NCI-H1694 treated with DMSO at 0.1 percent for 48 hours (cell line): ENCODE measurements at places on chromosomes 12 and 14.
A peak's percentile ranks its signal among the peaks of the same experiment; 100 is the strongest.

GRCh38 chr12:4270016-4270830 is 3.3 kb upstream of the CCND2 start:
- DNase-seq: no peak

DNA sequence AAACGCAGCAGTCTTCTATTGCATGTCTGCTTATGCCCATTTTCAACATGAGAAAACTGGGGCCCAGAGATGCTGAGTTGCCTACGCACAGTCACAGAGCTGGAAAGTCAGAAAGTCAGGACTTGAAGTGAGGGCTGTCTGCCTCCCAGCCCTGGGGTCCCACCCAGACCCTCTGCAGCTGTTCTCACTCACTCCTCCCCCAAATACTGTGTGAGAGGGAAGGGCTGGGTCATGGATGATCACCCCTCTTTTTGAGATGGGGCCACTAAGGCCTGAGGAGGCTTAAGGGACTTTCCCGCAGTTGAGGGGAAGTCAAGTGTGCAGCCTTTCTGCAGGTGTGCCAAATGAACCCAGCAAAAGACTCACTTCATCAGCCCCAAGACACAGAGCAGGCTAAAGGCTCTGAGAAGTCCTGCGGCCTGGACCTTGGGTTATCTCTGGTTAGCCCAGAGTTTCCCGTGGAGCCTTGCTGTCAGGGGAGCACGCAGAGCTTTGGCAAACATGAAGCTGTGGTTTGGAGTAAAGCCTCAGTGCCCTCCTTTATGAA is 18.7 kb downstream of the DTX1 start:
- no peak for DNase-seq

GRCh38 chr12:108884116-108885012 is 4.5 kb downstream of the DAO start:
- no peak for DNase-seq

- no peak for DNase-seq
Observed at GRCh38 chr14:106610691-106611090, 1084.3 kb downstream of the TMEM121 start.

GRCh38 chr14:49134940-49135339 is 451.2 kb downstream of the RPS29 start:
- DNase-seq: peak; percentile 51

DNA sequence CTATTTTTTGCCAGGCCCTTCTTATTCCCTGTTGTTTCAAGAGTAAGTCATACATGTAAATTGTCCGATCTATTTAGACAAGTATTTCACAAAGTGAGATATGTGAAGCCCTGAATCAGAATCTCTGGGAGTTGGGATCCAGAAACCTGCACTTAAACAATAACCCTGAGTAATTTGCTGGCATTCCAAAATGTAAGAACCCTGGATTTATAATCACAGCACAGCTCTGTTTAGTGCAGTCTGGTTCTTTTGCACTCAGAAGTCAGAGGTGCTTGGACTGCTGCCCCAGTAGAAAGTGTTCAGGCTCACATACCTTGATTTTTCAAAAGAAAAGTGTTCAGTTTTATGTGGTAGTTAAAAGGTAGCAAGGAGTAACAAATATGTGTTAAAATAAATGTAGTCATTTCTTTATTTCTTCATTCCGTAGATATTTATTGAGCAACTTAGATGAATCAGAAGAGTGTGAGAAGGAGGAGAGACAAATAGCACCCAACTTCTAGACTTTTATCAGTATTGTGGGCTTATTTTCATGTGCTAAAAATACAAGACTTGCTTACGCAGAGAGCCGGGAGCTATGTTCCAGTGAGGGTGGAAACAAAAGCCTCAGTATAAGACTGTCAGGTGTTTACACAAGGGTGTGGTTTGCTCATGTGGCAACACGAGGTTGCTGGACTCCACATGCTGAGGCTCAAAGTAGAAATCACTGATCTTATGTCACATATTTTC is 70.1 kb downstream of the SYNE2 start:
- no peak for DNase-seq

DNA sequence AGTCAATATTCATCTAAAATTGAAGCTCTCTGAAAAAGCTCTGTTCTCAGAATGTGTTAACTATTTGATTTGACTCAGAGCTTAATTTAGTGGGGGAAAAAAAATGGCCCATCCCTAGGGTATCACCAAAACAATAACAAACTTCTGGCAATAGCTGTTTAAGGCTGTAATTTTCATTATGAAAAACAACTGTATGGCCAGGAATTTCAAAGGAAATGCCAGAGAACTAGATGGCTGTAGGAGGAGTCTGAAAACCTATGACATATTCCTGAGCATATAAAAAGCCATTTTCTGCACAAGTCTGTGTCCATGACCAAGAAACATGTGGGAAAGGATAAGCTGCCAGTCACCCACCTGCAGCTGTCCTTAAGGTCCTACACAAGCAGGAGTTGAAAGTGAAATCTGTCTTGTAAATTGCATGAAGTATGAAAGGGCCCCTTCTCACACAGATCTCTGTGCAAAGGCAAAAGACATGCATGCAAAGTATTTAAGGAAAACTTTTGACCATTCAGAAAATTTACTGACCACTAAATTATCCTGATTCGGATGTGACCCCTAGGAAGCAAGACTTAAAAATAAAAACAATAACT is 299.1 kb downstream of the BTG1 start:
- DNase-seq: no peak

DNA sequence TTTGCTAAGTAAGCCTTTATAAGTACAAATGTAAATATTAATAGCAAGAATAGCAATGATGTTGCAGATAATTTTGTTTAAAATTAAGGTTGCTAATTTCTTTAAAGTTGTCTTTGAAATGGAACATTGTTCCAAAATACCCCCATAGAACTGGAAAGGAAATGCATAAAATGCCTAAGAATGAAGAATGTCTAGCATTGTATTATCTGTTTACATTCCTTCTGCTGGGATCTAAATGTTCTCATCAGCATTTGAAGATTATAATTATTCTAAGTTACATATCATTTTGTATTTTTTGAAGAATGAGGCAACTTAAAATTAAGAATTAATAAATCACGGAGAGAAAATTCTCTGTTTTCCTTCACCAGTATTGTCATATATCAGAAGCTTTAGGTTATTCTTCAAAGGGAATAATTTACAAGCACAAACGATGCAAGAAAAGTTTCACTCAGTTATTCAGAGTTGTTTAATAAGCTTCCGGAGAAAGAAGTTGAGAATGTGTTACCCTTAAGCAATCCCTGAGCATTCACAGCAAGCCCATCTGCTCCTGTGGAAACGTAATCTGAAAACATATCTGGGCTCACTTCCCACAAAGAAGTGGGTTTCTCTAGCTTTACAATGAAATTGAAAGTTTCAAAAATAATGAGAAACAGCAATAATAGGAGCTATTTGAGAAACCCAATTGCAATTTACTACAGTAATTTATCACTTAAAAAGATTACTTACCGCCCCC is 21.3 kb downstream of the SLC6A15 start:
- no peak for DNase-seq

GRCh38 chr12:118052324-118053070 is 8.5 kb downstream of the WSB2 start:
- no peak for DNase-seq

GRCh38 chr12:70338531-70338930 is 27.6 kb upstream of the KCNMB4 start:
- no peak for DNase-seq

DNA sequence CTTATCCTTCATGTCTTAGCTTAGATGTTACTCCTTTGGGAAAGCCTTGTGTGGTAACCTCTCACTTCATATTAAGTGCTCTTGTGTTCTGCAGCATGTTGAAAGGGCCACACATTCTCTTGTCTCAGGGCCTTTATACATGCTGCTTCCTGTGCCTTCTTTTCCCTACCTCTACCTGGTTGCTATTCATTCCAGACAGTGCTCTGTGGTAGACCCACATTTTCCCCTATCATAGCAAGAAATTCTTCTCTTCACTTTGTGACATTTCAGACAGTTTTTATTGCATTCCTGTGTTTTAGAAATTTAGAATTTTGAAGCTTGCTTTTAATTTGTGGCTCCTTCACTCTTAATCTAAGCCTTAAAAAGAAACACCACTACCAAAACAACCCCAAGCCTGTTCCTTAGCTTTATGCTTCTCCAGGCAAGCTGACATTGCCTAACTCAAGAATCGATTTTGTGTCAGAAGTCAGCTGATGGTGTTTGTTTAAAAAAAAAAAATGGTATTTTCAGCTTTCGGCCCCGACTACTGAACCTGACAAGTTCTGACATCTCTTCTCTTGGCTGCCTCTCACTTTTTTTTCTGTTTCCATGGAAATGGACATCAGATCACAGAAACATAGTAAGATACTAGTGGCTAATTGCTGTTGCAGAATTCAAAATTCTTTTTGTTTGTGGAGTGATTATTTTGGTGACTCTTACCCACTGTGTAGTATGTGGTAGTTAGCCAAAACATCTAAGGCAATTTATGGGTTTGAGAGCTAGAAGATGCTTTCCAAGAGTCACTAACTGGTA is 156.3 kb downstream of the NUBPL start:
- peak; percentile 40 for DNase-seq

GRCh38 chr14:73739174-73739898 is 25.2 kb upstream of the PNMA1 start:
- no peak for DNase-seq

- no peak for DNase-seq
Observed at GRCh38 chr12:94941440-94941862, 62.0 kb downstream of the NDUFA12 start.

- DNase-seq: no peak
Observed at GRCh38 chr12:76180401-76181277, 96.2 kb upstream of the NAP1L1 start.

DNA sequence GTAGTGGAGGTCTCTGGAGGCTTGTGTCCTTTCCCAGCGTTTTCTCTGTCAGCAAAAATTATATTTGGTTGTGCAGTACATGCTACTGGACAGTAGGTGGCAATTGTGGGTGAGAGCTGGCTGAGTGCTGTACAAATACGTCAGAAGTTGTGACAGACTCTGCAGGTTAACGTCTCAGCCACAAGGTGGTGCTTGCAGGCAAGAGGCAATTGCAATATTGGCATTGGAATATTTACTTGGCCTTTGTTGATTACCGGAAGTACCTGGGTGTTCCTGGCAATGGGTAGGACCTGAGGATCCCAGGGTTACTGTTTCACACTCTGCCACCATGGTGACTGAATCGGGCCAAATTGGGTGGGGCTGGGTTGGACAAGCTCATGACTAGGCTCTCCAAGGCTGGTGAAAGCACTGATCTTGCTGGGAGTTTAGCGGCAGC is 333.9 kb upstream of the LMO3 start:
- DNase-seq: peak; percentile 80

DNA sequence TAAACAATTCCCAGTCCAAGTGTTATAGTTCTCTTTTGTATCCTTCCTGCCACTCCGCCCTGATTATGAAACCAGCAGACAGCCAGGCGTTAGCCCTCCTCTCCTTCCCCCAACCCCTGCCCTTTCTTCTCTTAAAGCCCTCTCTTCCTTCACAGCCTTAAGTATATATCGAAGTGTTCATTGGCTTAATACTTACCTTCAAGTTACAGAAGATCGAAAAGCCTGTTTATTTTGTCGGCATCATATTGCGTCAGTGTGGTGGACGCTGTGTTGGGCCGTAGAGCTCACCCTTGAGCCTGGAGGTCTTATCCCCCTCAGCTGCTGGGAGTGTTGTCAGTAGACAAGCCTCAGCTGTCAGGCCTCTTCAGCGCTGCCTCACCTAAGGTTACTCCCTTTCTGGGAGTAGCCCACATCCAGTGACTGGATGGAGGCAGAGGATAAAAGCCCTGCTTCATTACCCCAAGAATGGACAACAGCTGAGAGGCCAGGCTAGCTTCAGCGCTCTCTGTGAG is 36.2 kb downstream of the CMAS start:
- DNase-seq: no peak

GRCh38 chr12:25497021-25497420 is 56.1 kb downstream of the LMNTD1 start:
- no peak for DNase-seq

- no peak for DNase-seq
Observed at GRCh38 chr12:28611115-28611435, 420.8 kb downstream of the CCDC91 start.

- DNase-seq: no peak
Observed at GRCh38 chr12:50271724-50272247, 11.5 kb downstream of the LIMA1 start.

DNA sequence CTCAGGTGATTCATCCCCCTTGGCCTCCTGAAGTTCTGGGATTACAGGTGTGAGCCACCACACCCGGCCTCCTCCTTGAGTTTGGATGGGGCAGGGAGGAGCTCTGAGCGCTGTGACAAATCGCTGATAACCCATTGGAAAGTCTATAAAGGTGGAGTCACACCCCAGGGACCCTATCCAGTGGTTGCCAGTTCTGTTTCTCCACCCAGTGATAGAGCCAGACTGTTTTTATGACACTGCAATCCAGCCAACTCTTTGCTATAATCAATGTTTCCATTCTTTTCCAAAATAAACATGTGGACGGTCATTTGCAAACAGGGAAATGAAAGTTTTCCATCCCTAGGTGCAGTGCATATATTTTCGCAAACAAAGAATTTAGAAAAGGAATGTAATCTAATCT is 142.0 kb upstream of the PELI2 start:
- no peak for DNase-seq

- DNase-seq: no peak
Observed at GRCh38 chr12:104166465-104166864, 28.5 kb upstream of the NFYB start.

GRCh38 chr12:100753837-100754236 is 40.7 kb upstream of the ANO4 start:
- no peak for DNase-seq

DNA sequence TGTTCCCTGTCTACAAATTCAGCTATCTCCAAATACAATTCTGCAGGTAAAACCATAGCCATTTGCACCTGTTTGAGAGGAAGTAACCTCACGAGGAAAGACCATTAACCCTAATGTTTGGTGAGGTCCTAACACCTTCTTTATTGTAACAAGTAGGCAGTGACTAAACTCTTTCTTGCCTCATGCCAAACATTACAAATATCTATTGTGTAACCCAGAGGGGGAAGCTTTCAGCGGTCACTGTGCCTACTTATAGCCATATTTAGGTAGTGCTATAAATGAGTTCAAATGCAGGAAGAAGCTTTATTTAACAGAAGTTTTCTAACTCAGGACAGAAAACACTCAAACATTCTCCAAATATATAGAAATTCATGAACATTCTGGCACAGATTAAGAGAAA is 252.7 kb downstream of the LRFN5 start:
- DNase-seq: no peak

DNA sequence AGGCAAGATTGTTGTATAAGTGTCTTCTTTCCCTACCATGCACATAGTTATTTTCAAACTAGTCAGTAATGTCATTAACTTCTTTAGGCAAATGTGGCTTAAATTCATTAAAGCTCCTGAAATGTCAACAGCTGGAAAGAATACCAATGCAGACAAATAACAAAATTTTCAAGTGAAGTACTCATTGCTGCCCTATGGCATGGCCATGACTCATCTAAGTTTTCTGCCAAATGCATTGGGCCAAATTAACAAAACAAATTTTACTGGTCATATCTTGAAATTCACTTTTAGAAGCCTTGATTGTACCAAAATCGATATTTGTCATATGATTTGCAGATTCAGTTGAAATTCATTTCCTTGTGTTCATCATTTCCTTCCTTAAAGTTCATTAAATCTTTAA is 915.9 kb downstream of the SLC6A15 start:
- DNase-seq: no peak

GRCh38 chr12:13973996-13974395 is 7.4 kb downstream of the GRIN2B start:
- no peak for DNase-seq

- DNase-seq: no peak
Observed at GRCh38 chr12:104846056-104846767, 111.9 kb downstream of the SLC41A2 start.

GRCh38 chr12:66252771-66253170 is 49.5 kb upstream of the HELB start:
- DNase-seq: no peak
